Common myeloid progenitor, CD34-positive (primary cell): ENCODE measurements at places on chromosomes 3 and 15.
A peak's percentile ranks its signal among the peaks of the same experiment; 100 is the strongest.

- no peaks in the 10 kb centered on the region for H3K36me3 ChIP-seq
- H3K27ac ChIP-seq, result no peak overlapping the region
- H3K4me1 ChIP-seq, result no peaks in the 10 kb centered on the region
- H3K27me3 ChIP-seq, result no peaks in the 10 kb centered on the region
- DNase-seq, result no peak
These were observed 422.6 kb downstream of the AGBL1 start for GRCh38 chr15:86502301-86502700.

DNA sequence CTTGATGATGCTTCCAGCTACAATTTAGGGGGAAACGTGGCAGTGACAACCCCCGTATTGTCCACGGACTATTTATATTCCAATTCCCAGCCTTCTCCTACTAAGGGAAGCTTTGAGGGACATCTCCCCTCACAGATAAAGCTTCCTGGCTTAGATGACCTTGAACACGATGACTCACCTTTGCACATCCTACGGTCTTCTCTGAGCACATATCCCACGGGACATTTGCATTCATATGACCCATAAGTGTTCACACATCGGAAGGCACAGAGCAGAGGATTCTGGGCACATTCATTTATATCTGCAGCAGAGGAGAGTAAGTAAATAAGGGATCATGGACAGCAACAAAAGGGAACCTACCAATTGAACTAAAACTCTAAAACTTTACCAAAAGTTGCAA lies 101.5 kb downstream of the DUT start:
- no peak for DNase-seq
- H3K27me3 ChIP-seq, result no peaks in the 10 kb centered on the region
- H3K4me3 ChIP-seq, result no peak overlapping the region
- peaks cover 20% of the 10 kb centered on the region for H3K36me3 ChIP-seq
- H3K4me1 ChIP-seq, result no peaks in the 10 kb centered on the region

- H3K4me1 ChIP-seq, result peaks cover 12% of the 10 kb centered on the region
- no peaks in the 10 kb centered on the region for H3K27me3 ChIP-seq
- DNase-seq, result no peak
These were observed 28.1 kb upstream of the CCR2 start for GRCh38 chr3:46325645-46326300.

DNA sequence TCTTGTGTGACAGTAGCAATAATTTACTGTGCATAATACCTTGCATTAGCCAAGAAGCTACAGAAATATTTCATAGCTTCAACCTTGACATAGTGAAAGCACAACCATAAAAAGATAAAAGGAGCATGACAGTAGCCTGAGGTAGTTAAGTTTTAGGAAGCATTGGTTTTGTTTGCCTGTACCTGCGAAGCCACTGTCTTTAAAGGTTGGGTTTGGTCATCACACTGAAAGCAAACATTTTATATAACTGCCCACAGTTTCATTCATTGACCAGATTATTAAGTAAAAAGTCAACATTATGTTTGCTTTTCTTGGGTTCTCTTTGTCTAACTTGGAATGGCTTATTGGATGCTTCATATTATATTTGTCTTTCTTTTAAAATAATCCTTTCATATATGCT lies 450.1 kb upstream of the IL12A start:
- no peaks in the 10 kb centered on the region for H3K36me3 ChIP-seq
- H3K4me3 ChIP-seq, result no peak overlapping the region
- no peaks in the 10 kb centered on the region for H3K4me1 ChIP-seq

DNA sequence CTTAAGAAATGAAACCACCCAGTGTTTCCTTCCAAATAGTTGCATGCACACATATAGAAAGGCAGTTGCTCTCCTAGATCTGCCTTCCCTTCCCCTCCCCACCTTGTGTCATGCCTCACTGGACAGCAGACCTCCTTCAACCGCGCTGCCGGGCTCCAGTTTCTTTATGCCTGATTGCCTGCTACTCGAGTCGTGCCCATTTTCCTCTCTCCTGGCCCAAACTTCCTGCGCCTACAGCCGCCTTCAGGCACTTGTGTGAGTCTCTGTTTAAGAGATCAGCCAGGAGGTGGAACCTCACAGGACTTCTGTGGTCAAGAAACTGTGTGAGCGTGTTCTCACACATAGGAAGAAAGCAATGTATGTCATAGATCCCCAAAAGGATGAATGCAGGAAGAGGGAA lies 8.8 kb upstream of the FAM107A start:
- H3K36me3 ChIP-seq, result no peaks in the 10 kb centered on the region
- peaks cover 2% of the 10 kb centered on the region for H3K27me3 ChIP-seq
- no peaks in the 10 kb centered on the region for H3K4me1 ChIP-seq
- no peak for DNase-seq

- H3K4me1 ChIP-seq, result peaks cover 81% of the 10 kb centered on the region
- no peaks in the 10 kb centered on the region for H3K27me3 ChIP-seq
- no peaks in the 10 kb centered on the region for H3K36me3 ChIP-seq
- DNase-seq, result peak; percentile 60
These were observed 37.2 kb downstream of the BHLHE40 start for GRCh38 chr3:5016211-5017161.

- H3K4me1 ChIP-seq, result no peaks in the 10 kb centered on the region
- H3K4me3 ChIP-seq, result no peak overlapping the region
- no peak overlapping the region for H3K27ac ChIP-seq
- DNase-seq, result no peak
These were observed 505.9 kb upstream of the CFAP20DC start for GRCh38 chr3:59555593-59556315.

- H3K27ac ChIP-seq, result no peak overlapping the region
- no peak for DNase-seq
- H3K27me3 ChIP-seq, result no peaks in the 10 kb centered on the region
- H3K4me1 ChIP-seq, result peaks cover 18% of the 10 kb centered on the region
These were observed 25.9 kb downstream of the ADGRG7 start for GRCh38 chr3:100635273-100635701.

- DNase-seq, result no peak
- H3K4me1 ChIP-seq, result peaks cover 6% of the 10 kb centered on the region
- no peak overlapping the region for H3K4me3 ChIP-seq
- peaks cover 11% of the 10 kb centered on the region for H3K36me3 ChIP-seq
- H3K27me3 ChIP-seq, result no peaks in the 10 kb centered on the region
These were observed 12.4 kb downstream of the PFN2 start for GRCh38 chr3:149958171-149958796.

DNA sequence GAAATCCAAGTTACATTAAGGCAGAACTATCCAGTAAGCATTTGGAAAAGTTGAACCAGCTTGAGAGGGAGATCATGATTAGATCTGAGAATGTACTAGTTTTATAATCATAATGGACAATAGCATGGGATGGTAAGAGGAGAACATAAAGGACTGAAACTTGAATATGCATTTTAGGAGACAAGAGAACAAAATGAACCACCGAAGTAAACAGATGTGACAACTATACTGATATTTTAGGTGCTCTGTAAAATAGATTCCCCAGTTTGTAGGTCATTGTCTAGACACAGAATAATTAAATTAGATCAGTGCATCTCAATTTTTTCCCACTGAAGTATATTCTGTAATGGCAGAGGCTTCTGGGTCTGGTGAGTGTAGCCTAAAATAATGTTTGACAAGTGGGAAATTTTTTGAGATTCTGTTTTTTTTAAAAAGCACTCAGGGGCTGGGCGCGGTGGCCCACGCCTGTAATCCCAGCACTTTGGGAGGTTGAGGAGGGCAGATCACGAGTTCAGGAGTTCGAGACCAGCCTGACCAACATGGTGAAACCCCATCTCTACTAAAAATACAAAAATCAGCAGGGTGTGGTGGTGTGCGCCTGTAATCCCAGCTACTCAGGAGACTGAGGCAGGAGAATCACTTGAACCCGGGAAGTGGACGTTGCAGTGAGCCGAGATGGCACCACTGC lies 16.3 kb downstream of the ECT2 start:
- H3K27me3 ChIP-seq, result no peaks in the 10 kb centered on the region
- H3K4me1 ChIP-seq, result no peaks in the 10 kb centered on the region
- H3K27ac ChIP-seq, result no peak overlapping the region
- DNase-seq, result no peak
- peaks cover 78% of the 10 kb centered on the region for H3K36me3 ChIP-seq
- no peak overlapping the region for H3K4me3 ChIP-seq

DNA sequence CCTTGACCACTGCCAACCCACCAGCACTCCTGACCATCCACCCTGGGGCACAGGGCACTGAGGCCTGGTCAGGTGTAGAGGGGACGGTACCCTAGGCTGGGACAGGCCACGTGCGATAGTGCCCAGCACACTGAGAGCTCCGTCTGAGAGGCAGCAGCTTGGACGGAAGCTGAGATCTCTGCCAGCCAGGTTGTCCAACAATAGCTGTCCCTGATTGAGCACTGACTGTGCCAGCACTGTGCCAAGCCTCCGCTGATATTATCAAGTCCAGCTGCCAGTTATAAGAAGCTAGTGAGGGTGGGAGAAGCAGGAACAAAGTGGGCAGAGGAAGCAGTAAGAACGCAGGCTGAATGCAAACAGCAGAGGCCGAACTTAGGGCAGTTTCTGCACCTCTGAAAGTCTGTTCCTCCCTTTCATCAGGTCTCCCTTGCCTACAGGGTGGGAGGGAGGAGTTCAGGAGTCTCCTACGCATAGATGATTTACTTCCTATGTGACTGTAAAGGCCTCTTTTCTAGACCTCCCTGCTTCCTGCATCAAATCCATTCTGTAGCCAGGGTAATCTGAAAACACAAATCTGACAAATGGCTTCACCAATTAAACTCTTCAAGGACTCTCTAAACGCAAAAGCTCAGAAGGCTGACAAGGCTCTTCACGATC lies 29.7 kb downstream of the MRPS11 start:
- no peaks in the 10 kb centered on the region for H3K27me3 ChIP-seq
- H3K4me1 ChIP-seq, result no peaks in the 10 kb centered on the region
- no peak overlapping the region for H3K4me3 ChIP-seq
- no peak overlapping the region for H3K27ac ChIP-seq
- DNase-seq, result no peak

GRCh38 chr3:32310918-32311839 lies 72.7 kb downstream of the CMTM8 start:
- no peaks in the 10 kb centered on the region for H3K36me3 ChIP-seq
- DNase-seq, result peak; percentile 42
- H3K27me3 ChIP-seq, result no peaks in the 10 kb centered on the region
- no peak overlapping the region for H3K27ac ChIP-seq
- peaks cover 12% of the 10 kb centered on the region for H3K4me1 ChIP-seq
- H3K4me3 ChIP-seq, result no peak overlapping the region

DNA sequence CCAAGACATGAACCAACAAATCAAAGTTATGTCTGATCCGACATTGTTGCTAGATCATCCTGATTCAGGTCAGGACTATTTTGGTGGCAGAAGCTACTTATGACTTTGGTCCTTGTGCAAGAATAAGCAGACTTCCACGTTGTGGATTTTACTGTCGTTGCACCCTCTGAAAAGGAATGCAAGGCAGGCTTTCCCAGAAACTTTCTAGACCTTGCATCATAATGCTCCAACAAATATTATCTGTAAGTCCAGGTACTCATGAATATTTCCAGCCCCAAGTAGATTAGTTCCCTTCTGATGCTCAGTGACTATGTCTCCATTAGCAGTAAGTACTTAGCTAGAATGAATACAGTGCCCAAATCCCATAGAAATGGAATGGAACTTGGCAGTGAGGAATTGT lies 203.3 kb upstream of the LRRFIP2 start:
- H3K4me3 ChIP-seq, result no peak overlapping the region
- no peaks in the 10 kb centered on the region for H3K4me1 ChIP-seq
- H3K27ac ChIP-seq, result no peak overlapping the region

DNA sequence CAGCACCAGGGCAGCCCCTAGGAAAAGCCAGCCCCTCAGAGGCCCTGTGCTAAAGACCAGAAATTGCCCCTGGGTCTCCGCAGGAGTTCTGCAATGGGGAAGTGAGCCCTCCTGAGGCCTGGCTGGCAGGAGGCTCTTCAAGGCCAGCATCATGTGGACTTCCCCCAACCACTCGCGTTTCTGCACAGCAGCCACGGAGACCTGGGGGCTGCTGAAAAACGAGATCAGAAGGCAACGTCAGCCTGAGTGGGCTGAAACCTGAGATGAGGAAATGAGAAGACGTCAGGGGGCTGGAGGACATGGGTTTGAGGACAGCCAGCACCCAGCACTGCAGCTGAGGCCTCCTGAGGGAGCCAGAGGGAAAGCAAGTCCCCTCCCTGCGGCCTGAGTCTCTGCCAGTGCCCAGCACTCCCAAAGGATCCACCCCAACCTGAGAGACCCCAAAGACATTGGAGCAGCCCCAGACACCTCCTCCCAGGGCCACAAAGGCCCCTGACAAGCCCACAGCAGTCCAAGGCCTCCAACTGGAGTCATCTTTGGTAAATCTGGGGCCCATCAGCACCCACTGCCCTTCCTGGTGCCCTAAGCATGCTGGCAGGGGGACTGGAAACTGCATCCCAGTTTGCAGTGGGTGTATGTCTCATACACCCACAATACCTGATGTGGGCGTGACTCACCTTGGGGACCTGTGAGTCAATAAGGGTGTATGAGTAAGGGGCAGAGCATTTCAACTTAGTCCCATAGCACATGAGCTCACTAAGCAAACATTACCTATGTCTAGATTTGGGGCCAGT lies 29.2 kb upstream of the CYP11A1 start:
- no peak overlapping the region for H3K27ac ChIP-seq
- peaks cover 78% of the 10 kb centered on the region for H3K4me1 ChIP-seq
- peak; percentile 87 for DNase-seq
- no peak overlapping the region for H3K4me3 ChIP-seq
- no peaks in the 10 kb centered on the region for H3K27me3 ChIP-seq

DNA sequence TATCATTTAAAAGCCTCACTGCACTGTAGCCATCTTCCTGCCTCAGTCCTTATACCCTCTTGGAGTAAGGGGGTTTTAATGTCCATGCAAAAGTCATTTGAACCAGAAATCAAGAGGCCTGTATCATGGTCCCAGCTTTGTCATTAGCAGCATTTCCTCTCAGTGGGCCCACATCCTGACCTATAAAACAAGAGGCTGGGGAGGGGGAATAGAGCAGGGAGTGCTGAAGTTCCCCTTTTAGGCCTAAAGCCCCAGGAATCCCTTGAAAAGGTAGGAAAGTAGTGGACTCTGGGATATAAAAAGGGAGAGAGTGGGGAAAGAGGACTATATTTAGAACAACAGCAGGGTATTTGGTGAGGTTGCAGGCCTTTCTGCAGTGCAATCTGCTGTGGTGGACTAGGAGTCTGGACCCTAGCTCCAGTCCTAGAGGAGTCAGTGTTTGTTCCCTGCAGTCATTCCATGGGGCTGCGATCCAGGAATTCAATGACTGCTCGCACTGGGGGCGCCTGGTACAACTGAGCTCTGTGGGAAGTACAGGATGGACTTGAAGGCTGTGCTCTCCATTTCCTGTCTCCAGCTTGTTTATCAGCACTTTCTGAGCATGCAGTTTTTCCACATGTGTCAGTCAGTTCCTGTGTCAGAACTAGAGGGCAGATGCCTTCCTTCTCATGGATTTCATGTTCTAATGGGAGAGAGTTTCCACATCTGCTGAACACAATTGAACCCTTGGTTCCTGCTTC lies 46.8 kb downstream of the PDHB start:
- H3K27me3 ChIP-seq, result no peaks in the 10 kb centered on the region
- peaks cover 12% of the 10 kb centered on the region for H3K36me3 ChIP-seq

DNA sequence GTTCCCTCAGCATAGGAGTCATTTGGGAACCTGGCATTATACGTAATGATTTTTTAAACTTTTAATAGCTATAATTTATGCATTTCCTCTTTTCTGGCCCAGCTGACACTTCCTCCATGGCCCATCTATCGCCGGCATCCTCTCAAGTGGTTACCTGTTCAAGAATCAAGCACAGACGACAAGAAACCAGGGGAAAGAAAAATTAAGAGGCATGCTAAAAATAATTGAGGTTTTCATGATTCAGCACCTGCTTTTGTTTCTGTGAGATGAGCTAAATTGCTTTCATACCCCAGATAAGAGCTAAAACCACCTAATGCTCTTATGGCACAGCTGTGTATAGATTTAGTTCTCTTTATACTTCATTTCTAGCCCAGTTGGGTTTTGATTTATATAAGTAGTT lies 1.7 kb downstream of the SPCS1 start:
- peak overlapping the region; percentile 100 for H3K4me3 ChIP-seq
- no peaks in the 10 kb centered on the region for H3K27me3 ChIP-seq
- H3K4me1 ChIP-seq, result peaks cover 30% of the 10 kb centered on the region
- DNase-seq, result peak; percentile 89
- H3K36me3 ChIP-seq, result peaks cover 9% of the 10 kb centered on the region
